SHP77 treated with DMSO at 0.1 percent for 48 hours (cell line): ENCODE measurements at places on chromosomes 4 and X.

GRCh38 chr4:142128529-142128928 lies 492.1 kb downstream of the IL15 start:
- DNase-seq, result no peak

DNA sequence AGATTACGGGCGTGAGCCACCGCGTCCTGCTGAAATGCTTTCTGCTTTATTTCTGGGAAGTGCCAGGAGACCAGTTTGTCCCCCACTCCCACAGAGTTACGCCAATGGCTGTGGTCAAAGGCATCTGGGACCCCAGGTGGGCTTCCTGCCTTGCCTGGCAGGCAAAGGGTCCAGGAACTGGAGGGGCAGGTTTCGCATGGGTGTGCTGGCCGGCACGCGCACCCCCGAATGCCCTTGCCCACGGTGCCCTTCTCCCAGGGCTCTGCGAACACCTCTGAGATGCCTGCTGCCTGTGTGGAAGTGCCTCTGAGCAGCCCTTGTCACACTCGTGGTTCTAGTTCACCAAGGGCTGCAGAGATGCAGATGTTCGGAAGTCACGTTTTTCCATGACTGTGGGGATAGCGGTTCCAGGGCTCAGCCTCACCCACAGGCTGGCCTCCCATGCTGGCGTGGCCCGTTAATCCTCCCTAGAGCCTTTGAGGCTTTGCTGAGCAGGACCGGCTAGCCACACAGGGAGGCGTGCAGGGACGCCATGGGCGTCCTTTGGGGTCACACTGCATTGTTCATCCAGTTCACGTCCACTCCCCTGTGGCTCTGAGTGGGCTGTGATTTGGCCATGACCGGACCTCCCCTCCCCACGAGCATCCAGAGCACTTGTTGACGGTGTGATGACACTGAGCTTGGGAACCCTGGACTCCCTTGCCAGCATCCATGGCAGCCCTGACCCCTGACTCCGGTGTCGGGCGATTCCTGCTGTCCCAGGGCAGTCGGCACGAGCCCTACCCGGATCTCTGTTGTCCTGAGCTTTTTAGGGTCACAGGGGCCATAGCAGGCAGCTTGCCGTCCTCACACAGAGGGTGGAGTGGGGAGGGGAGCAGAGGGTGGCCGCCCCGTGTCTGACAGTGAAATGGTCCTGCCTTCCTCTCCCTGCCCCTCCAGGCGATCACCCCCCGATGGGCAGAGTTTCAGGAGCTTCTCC lies 12.7 kb upstream of the ADD1 start:
- DNase-seq, result no peak

DNA sequence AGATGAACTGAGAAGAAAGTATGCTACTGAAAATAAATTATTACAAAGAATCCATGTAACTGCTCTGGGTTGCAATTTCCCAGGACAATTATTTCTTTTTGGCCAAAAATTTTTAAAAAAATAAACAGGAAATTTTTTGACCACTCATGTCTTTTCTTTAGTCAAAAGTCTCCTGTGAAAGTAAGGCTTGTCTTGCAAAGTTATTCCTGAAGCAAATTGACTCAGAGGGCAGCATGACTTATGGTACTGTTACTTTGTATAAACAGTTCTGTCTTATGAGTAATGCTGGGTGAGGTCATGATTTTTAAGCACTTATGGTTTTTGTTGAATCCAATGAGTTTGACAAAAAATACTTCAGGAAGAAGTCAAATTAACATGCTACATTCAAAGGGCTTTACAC lies 292.8 kb upstream of the ARSJ start:
- no peak for DNase-seq

DNA sequence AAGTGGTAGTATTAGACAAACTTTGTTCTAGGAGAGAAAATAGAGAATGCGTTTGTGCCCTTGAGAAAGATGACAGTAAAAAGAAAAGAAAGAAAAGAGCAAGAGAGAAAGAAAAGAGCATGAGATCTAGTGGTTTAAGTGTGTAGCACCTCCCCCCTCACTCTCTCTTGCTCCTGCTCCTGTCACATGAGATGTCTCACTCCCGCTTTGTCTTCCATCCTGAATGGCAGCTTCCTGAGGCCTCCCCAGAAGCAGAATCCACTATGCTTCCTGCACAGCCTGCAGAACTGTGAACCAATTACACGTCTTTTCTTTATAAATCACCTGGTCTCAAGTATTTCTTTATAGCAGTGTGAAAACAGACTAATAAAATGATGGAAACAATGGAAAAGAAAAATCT lies 499.6 kb downstream of the ACTRT1 start:
- no peak for DNase-seq

DNA sequence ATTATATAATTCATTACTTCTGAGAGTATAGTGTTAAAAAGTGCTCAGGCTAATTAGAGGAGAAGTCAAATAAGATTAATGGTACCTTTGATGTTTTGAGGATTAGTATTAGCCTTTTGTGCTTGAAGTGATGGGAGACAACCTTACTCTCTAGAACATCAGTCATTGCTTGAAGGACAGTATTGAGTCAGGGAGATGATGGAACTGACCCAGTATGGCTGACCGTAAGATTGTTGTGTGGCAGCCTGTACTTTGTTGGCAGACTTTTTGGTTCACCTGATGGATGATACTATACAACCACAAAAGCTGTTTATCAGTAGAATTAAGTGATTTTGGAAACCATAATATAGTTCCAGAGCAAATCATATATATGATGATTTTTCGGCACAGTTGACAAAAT lies 9.9 kb downstream of the OGT start:
- DNase-seq, result no peak

- no peak for DNase-seq
Observed at GRCh38 chr4:89992744-89993143, 98.1 kb downstream of the MMRN1 start.

DNA sequence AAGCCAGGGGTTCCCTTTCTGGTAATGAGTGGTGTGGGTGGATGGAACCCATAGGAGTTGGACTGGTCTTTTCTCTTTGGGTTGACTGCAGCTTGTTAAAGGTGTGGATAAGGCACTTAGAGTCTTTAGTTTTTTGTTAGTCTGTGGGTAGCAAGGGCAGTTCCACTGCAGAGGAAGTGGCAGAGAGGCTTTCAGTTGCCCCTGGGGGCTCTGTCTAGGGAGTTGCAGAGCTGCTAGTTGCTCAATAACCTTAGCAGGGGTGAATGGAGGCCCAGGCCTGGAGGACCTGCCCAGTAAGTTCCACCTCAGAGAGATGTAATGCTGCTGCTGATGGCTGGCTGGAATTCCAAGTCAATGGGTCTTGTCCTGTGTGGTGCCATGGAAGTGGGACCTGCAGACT lies 282.6 kb upstream of the NDST4 start:
- no peak for DNase-seq

GRCh38 chr4:41510179-41510578 lies 27.8 kb upstream of the LIMCH1 start:
- DNase-seq, result no peak

DNA sequence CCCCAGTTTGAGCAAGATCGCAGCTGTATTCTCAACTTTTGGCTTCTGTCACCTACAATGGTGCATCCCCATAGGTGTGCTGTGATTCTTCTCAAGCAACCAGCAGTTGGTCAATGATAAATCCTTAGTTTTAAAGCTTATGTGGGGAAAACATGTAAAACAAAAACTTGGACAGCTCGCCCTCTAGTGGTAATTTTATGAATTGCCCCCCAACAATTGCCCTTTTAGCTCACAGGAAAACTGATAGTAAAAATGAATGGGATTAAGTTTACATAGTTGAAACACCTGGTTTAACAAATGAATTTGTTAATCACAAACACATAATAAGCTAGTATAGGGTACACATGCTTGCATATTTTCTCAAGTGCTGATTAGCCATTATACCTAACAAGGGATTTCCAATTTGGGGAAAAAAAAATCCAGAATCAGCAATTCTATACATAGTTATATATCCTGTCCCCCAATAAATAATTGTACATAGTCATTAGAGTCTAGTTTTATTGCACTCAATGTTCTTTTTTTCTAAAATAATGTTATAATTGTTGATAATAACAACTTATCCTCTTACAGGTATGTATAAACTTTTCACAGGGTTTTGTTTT lies 30.1 kb downstream of the TEX13A start:
- no peak for DNase-seq

GRCh38 chr4:153555730-153556434 lies 89.7 kb downstream of the TMEM131L start:
- DNase-seq, result no peak

DNA sequence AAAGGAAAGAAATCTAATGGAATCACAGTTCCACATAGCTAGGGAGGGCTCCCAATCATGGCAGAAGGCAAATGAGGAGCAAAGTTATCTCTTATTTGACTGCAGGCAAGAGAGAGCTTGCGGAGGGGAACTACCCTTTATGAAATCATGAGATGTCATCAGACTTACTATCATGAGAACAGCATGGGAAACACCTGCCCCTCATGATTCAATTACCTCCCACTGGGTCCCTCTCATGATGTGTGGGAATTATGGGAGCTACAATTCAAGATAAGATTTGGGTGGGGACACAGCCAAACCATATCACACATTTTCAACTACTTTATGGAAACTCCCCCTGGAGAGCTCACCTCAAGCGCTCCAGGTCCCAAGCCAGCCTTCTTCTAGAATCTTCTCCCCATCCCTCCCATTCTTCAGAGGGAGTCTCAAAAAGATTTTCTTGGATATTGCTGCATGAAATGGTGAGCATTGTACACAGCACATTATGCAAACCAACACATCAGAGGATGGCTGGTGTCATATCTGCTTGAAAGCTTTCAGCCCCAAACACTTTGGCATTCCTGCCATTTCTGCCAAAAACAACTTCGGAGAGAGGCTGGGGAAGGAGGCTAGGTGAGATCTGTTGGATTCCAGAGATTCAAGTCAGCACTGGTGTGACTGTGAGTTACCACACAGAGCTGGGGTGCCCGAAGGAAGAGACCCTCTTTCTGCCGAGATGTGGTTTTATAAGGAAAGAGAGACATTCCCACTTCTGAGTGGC lies 6.9 kb downstream of the FGFBP1 start:
- DNase-seq, result no peak

DNA sequence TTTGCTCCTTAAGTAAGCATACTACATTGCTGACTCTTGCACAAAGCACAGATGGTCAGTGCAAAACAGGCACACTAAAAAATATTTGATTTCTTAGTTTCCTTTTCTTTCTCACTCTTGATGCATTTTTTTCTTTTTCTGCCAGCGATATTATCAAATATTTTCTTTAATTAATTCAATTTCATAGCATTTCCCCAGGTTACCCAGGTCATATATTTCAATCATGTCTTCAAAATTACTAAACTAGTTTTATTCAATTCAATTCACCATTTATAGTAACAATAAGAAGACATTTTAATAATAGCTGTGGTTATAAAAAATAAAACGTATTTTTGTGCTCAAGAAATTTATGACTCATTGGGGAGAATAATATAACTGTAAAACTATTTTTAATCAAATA lies 421.2 kb downstream of the GASK1B start:
- no peak for DNase-seq

DNA sequence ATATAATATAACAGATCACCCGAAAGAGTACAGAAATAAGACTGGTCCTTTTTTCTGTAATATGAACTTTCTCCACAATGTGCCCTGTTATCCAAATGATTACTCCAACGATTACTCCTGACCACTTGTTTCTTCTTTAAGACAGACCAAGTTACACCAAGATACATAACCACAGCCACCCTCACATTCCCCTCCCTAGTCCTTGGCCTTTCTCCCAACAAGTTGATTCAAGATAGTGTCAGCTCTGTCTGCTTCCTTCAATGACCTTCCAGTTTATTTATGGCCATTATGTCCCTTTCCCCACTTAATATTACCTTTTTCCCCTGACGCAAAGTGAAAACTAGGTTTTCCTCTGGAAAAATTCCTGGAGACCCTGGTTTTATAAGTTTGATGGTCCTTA lies 397.2 kb downstream of the FAM47B start:
- DNase-seq, result no peak

GRCh38 chr4:31088600-31089230 lies 368.5 kb downstream of the PCDH7 start:
- no peak for DNase-seq

DNA sequence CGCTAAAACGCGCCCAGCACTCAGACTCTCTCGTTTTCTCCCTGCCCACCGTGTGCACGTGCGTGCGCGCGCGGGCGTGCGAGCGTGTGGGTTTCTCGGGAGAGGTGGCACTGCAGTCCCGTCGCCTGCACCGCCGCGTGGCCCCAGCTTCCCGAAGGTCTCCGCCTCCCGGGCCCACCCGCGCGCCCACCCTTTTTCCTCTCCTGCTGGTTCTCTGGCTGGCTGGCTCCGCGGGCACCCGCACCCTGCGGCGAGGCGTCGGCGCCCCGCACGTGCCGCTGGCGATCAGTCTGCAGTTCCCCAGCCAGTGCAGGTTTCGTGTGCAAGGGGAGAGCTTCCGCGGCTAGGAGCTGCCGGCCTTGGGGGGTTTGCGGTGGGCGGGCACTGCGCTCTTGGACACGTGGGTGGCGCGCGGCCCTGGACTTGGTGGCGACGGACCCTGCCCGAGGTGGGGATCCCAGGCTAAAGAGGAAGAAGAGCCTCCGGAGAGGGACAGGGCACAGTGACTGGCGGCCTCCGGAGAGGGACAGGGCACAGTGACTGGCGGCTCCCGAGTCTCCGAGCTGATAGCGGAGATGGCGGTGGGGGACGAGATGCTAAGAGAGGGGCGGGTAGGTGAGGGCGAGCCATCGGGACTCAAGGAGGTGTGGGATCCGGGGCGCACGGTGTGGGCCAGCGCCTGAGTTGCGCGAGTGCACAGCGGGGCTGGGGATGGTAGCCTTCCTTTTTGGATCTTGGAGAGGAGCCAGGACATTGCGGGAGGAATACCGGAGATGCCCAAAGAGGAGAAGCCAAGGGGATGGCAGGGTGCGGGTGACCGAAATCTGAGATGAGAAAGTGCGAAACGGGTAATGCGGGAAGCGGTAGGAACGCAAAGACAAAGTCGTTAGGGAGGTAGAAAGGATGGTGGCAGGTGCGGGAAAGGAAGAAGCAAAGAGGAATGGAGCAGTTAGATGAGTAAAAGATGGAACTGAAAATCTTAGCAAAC lies at the start of gene FAM184B:
TSS of gene FAM184B (minus strand) at position 322 of the 988 bp plus-strand sequence. CDS start 322 bp downstream, outside the sequence.
- no peak for DNase-seq

- DNase-seq, result no peak
Observed at GRCh38 chr4:120760047-120760446, 162.5 kb downstream of the PRDM5 start.

- DNase-seq, result peak; percentile 46
Observed at GRCh38 chr4:174156239-174156826, 127.1 kb downstream of the FBXO8 start.

DNA sequence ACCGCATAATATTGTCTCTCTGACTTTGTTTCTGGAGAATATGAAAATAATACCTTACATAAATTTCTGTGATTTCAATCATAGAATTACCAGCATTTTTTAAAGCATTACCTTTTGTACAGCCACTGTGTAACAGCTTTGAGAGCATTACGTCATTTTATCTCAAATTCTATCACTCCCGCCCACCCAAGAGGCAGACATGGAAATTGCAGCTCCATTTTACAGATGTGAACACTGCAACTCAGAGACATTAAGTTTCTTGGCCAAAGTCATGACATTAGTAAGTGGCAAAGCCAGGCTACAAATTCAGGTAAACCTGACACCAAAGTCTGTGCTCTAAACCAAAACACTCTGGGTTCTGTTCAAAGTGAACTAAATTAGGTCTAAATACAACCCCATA lies 33.6 kb upstream of the KDR start:
- DNase-seq, result no peak
